Activated naive CD8-positive, alpha-beta T cell treated with anti-CD3 and anti-CD28 coated beads, Interleukin-2, amount 10 ng/mL, durations not matched to agents 7 days and 5 days (primary cell): ENCODE measurements at places on chromosomes 5 and 9. TPM values are rescaled to one million over a fixed set of nuclear protein-coding genes. Genes with fewer than 3 reads are reported as not detected.

DNA sequence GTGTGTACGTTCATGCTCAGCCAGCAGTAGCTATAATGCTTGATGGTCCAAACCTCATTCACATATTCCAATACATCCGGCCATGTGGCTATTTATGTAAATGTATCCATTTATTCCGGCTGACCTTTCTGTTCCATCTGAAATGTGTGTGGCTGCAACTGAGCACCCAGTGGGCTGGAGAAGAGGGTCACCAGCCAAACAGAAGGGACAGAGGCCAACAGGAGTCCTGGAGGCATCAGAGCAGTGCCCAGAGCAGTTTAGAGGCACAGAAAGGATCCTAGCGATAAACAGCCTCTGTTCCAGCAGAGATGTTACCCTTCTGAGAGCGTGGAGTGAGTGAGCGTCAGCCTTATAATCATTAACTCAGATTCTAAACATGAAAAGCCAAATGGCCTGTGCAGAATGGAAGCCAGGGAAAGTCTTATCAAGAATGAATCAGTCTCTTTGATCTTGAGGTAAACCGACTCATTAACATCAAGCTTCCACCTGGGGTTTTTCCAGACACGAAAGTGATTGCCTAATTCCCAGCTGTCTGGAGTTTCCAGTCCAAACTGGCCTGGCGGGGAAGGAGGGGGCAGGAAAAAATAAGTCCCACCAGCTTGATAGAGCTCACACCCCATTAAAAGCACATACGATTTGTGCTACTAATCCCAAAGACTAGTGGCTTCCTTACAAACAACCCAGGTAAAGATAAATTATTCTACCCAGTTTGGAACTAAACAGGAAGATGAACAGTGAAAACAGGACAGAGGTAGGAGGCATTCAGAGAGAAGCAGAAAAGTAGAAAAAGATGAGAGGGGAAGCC is 55.7 kb downstream of the SUSD1 start:
- DNase-seq = no peak

CLIC3 gene
- total RNA-seq = 13.3 TPM

CDX1 gene
- total RNA-seq = not detected

FOXD4L6 gene
- total RNA-seq = not detected

DNA sequence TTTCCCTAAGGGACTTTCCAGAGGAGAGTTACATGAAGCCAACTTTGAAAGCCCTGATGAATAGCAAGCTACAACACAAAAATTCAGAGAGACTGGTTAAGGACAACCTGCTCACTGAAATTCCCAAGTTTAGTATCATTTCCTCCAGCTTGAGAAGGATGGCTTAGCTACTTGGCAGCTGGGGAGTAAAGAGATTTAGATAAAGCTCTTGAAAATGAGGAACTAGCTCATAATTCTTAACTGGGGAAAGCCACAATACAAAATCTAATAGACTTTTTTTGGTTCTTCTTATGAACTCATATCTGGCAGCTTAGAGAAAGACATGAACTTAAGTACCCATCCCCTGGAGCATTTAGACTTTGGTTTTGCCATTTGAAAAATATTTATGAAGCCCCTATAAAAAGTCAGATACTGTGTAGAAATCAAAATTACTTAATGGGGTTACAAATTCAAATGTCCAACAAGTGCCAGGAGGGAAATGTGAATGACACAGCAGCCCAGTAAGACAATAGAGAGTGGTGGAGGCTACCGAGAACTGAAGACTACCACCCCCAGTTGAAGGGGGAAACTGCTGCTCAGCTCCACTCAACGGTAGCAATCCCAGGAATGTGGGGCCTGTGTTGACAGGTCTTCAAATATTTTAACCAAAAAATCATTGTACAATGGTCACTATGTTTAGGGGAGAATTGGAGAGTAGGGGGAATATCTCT is 79.4 kb upstream of the ADRB2 start:
- DNase-seq = no peak

DNA sequence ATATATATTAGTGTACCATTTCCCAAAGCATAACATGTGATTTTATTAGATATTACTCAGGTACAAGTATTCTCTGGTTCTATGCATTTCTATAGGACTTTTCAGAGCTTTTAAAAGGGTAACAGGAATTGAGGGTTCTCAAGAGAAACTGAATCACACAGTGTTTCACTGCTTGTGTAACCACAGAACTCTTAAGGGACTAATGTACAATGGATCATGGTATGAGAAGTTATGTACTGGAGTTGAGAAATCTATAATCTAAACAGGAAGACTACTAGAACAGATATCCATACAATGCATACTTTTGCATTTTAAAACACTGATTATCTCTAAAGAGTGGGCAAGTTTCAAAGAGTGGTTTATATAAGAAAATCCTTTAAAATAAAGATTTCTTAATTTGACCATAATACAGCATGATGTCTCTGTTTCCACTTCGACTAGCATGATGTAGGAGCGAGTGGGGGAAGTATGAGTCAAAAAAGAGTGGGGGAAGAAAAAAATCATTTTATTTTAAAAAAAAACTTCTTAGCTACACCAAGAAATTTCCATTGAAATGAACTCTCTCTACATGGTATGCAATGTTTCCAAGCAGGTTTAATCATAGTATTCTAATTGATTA is 183.5 kb downstream of the RFX3 start:
- no peak for DNase-seq

GADD45G gene
- total RNA-seq = 8.9 TPM

DNA sequence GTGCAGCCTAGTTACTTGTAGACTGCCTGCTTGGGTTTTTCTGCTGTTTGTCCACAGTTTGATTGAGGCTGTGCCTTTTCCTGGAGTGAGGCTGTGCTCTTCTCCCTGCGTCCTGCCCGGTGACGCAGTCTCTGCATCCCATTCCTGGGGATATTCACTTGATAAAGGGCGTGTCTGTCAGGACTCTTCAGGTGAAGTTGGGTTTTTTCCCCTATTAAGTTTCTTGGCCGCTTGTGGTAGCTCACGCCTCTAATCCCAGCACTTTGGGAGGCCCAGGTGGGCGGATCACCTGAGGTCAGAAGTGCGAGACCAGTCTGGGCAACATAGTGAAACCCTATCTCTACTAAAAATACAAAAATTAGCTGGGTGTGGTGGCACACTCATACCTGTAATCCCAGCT is 50.0 kb upstream of the SUSD3 start:
- DNase-seq = no peak

DNA sequence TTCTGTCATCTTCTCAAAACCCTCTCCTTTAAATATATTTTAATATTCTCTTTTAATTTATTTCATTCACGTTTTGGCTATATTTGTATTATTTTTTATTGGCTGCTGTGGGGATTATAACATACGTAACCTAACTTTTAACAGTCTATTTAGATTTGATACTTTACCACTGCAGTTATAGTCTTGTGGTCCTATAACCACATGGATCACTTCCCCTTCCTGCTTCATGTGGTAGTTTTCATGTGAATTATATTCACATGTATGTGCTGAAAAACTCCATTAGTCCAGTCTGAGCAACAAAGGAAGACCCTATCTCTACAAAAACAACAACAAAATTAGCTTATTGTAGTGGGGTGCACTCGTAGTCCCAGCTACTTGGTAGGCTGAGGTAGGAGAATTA is 34.3 kb downstream of the CENPP start:
- DNase-seq = no peak

DNA sequence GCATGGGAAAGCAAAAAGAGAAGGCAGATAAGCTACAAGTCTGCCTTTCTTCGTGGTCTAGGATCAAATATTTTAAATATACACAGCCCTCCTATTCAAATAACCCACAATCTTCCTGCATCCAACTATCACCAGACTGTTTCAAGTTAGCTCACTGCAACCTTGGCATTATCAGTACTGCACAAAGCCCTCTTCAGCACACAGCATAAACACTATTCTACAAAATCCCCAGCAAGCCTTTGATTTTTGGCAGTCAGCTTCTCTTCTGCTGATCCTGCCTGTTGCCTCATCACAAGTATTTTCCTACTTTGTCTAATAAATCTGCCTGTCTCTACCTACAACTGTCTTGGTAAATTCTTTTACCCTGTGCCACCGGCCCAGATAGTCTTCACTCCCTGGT is 142.9 kb downstream of the COX7C start:
- DNase-seq = no peak

GRCh38 chr5:113125371-113125770 is 148.8 kb downstream of the DCP2 start:
- no peak for DNase-seq

DNA sequence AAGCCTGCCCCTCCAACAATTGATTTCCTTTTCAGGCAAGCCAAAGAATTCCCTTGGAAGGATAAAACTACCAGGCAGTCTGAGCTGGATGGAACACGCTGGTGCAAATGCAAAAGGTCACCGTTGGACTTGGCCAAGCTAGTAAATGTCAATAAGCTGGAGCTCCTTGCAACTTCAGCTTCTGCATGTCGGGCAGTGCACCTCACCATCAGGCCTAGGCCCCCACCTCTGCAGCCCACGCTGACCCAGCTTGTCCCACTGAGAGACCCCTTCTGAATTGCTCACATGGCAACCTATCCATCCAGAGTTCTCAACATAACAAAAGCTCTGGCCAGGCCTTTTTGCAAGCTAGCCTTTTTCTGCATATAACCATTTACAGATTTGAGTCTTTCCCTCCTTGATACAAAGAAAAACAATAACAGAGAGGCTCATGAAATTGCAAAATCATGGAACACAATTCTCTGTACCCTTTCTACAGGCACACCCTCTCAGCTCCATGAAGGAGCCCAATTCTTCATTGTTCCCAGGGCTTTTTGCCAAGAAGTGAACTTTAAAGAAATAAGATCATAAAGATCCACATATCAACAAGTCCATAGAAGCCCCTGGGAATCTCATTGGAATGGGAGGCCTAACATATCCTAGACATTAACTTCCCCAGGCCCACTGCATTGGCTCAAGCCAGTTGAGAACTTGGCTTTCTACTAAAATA is 123.9 kb upstream of the SLIT3 start:
- no peak for DNase-seq

RNF208 gene
- 7.2 TPM for total RNA-seq

DNA sequence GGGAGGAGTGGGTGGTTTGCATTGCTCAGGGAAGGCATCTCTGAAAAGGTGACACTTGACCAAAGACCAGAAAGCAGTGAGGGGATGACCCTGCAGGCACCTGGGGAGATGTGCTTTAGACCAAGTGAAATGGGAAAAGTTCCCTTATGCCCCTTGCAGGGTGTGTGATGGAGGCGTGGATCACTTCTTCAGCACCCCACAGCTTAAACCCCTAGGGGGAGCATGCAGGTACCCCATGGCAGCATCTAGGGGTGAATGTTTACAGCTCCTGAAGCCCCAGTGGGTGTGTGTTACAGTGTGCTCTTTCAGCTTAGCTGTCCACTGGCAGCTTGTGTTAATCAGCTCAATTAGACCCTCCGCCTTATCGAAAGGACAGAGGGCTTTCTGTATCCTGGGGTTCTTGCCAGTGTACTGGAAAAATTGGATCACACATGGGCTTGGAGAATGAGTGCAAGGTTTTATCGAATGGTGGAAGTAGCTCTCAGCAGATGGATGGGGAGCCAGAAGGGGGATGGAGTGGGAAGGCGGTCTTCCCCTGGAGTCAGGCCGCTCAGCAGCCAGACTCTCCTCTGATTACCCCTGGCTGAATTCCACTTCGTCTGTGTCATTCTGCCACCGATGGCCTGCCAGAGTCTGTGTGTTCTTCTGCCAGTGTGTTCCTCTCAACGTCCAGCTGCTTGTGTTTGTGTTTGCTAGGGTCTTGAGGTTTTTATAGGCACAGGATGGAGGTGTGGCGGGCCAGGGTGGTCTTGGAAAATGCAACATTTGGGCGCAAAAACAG is 6.3 kb downstream of the BHMT2 start:
- DNase-seq = no peak

GRCh38 chr9:36328798-36329411 is 70.7 kb upstream of the GNE start:
- no peak for DNase-seq

FCHO2 gene
- 3.0 TPM for total RNA-seq

DNA sequence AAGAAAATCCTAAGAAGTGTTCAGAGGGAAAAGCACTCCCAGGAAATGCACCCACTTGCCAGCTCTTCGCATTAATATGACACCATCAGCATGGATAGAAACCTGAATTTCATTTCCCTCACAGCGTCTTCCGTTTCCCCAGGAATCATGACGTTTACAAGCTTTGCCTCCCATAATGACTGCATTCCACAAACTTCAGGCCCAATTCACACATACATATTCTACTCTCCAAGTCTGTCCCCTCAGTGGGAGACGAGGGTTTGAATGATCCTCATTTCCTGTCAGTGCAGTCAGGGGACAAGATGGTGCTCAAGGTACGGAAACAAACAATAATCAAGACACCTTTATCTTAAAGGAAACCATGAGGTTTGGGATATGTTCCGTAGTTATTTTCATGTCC is 44.9 kb upstream of the MAN2A1 start:
- no peak for DNase-seq

- no peak for DNase-seq
These were observed 229.4 kb downstream of the FSTL4 start for GRCh38 chr5:133382661-133383579.

PCDHGB5 gene
- not detected for total RNA-seq

ELOVL7 gene
- 0.57 TPM for total RNA-seq

DNA sequence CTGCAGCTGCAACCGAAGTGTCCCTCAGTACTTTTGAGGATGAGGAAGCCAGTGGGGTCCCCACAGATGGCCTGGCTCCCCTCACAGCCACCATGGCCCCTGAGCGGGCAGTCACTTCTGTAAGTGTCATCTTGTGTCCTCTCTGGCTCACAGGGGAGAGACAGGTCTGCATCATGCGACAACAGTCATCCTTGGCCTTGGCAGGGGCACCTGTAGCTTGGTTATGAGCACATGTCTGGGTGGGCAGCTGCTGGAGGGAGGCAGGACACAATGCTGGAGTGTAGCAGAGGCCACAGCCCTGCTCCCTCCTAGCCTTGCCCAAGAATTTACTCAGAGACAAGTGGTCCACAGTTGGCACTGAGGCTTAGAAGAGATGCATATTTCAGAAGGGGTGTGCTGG is 71.7 kb downstream of the COL15A1 start:
- no peak for DNase-seq

- no peak for DNase-seq
These were observed 356.4 kb upstream of the ACTBL2 start for GRCh38 chr5:57839025-57839424.

- DNase-seq = no peak
These were observed 8.1 kb downstream of the GSN start for GRCh38 chr9:121275781-121276658.

DNA sequence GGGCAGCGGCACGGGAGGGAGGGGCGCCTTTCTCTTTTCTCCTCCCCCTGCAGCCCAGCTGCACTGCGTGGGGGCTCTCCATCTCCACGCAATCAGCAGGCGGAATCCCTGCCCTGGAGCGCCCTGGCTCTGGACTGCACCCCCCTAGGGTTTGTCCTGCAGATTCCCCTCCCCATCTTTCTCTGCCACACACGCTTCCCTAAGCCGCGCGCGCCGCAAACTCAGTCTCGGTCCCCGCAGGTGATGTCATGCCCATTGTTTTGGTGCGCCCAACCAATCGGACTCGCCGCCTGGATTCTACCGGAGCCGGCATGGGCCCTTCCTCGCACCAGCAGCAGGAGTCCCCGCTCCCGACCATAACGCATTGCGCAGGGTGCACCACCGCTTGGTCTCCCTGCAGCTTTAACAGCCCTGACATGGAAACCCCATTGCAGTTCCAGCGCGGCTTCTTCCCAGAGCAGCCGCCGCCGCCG is at the start of gene KCNN2:
KCNN2 (plus strand) TSS at position 347 of the 473 bp plus-strand sequence; CDS start at position 417, 70 bp downstream.
- DNase-seq = peak; percentile 26
